Adipocyte (in vitro differentiated cells): ENCODE measurements at places on chromosomes 5 and 9.

- DNase-seq = no peak
Observed at GRCh38 chr9:7033076-7034045, 275.6 kb downstream of the KDM4C start.

DNA sequence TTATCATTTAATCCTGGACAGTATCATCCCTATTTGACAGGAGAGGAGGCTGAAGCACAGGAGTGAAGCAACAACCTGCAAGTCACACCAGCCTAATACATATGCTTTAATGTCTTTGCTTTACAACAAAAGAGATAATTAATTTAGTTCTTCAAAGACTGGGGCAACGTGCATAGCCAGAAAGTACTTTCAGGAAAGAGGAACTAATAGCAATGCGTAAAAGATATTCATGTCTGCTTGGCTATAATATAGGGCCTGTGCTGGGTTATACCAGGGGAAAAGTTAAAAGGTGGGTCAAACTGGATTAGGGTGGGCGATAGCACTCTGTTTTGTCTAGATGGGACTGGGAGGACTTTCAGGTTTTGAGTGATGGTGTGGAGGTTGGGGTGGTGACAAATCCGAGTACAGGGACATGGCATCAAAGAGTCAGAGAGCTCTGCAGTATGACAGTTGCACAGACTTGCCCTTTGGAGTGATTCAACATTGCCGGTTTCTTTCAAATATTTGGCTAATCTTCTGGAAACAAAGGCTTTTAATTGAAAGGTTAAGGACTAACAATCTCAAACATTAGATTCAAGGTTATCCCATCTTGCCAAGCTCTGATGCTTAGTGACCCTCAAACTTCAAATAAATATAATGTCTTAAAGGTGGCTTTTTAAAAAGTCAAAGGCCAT, 11.9 kb downstream of the DAB2 start:
- no peak for DNase-seq

GRCh38 chr9:117734082-117734481, 29.9 kb downstream of the TLR4 start:
- no peak for DNase-seq

DNA sequence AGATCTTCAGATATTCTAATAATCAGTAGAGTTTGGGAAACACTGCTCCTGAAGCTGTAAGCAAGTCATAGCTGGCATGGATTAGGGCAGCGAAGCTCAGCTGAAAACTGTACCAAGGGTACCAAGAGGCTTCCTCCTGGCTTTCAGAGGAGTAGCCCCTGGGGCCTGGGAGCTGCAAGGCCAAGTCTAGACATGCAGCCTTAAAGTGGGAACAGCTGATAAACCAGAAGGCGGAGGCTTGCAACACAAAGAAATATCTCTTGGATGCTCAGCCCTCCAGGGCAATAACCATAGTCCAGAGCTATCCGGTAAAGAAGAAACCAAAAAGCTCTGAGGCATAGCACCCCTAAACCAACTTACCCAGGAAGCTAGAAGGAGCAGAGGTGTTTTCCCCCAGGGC, 51.5 kb downstream of the MRPS30 start:
- DNase-seq = no peak

DNA sequence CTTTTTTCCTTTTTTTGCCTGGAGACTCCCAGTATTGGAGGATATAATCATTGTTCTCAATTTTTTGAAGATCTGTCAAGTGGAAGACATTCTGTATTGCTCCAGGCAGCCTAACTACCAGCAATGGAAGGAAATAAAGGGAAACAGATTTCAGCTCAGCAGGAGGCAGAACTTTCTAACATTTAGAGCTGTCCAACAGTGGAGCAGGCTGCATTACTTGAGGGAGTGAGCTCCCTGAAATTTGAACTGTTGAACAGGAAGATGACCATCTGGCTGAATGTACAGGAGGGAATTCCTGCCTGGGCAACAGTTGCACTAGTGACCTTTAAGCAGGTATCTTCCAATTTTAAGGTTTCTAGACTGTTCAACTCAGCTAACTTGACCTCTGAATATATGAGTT, 1.1 kb upstream of the GAPVD1 start:
- peak; percentile 69 for DNase-seq

DNA sequence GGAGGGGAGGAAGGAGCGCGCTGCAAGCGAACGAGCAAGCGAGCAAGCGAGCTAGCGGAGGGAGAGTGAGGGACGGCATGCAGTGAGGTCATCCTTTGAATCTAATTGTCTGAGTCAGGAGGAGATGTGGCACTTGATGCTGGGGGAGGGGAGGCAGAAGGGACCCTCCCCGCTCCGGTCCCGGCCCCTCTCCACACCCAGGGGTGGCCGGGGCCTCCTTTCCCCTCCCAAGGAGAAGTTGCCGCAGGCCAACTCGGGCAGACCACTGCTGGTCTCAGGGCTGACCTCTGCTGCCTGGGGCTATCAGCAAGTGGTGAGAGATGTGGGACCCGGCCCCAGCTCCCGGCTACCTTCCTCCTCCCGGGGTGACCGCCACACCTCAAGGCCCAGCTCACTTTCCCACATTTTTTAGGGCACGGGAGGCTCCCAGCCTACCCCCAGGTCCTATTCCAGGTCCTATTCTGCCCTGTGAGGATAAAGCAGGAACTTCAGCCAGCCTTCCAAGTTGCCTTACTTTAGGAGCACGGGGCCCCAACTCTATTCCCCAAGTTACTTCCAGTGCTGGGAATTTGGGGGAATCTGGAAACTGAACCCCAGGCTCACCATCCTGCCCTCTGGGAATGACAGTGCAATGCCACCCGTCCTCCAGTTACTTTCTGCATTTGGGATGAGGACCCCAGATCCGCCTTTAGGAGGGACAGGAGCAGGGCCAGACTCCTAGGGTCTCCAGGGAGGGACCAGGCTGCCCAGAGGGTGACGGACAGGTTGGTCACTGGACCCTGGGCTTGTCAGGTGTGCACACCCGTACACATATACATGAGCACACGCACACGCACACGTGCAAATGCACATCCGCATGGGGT, 11.1 kb downstream of the CNTFR start:
- DNase-seq = peak; percentile 63

DNA sequence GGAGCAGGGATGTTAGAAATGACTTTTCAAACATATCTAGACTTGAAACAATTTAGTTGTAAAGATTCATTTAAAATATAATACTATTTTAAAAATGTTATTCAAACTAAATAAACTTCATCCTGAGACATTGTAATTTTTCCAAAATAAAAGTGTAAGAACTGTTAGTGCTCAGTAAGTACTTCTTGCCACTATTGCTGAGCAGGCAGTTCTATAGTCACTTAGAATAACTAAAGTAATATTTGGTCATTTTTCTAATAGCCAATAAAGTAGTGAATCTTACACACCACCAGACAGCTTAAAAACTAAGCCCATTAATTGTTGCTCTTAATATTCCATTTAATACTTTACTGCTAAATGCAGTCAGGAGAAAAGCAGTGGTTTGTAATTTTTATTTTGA, 1120.0 kb upstream of the CDH10 start:
- no peak for DNase-seq

DNA sequence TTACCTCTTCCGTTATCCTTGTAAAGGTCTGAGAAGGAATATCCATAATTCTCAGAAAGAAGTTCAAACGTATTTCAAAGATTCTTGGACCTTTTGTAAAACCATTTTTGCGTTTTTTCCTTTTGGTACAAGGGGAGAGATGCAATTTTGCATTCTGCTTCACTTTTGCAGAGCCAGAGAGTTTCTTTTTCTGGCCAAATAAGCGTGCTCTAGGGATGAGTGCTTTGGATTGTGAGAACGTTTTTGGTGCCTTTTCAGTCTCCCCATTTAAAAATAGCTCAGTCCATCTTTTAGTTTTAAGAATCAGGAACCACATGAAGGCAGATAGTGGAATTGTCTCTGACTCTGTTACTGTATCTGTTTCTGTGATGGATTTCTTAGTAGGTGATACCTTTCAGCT, 1.5 kb downstream of the ARHGAP26 start:
- DNase-seq = no peak

GRCh38 chr5:44565902-44566301, 176.7 kb upstream of the FGF10 start:
- no peak for DNase-seq

DNA sequence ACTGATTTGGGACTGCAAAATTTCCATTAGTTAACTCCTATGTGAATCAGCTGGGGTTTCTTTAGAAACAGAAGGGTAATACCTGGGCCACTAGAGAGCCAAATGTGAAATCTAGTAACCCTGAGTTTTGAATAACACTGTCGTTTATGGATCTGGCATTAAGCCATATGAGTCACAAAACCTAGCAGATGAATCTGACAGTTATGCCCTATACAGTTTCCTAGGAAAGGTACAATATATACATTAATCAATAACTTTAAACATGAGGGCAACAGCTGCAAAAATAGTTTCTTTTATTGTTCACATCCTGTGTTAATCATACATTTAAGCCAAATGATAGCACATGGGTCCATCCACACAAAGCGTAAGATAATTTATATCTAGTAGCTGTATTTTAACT, 56.9 kb downstream of the PAM start:
- peak; percentile 31 for DNase-seq

GRCh38 chr9:137267933-137268355, 9.6 kb upstream of the TOR4A start:
- DNase-seq = no peak

GRCh38 chr9:88270413-88270812, 117.8 kb upstream of the SPIN1 start:
- DNase-seq = no peak

GRCh38 chr9:84754881-84755280, 85.4 kb downstream of the NTRK2 start:
- no peak for DNase-seq

- peak; percentile 57 for DNase-seq
Observed at GRCh38 chr5:142674531-142675469, 11.1 kb downstream of the FGF1 start.

DNA sequence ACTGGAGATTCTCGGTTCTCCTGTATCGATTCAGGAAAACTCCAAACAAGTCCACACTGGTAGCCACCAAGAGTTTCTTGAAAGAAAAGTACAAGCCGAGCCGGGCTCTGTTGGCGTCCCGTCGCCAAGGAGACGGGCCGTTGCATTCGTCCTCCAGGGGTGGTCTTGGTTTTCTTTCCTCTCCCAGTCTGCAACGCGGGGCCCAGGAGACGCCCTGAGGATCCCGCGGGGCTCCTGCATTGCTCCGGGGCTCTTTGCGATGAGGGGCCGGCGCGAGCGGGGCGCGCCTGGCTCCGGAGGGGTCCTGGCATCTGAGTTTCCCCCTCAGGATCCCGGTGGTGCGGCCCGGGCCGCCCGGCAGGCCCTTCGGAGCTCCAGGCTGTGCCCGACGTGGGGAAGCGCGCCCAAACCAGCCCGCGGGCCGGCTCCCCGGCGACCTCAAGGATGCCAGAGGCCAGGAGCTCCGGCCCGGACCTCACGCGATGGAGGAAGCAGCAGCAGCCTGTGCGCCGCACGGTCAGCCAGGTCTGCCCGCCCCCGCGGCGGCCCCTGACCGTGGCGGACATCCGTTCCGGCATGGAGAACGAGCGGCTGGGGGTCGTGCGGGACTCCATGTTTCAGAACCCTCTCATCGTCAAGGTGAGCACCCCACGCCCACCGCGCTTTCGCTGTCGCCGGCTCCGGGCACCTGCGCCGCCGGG, at the start of gene CFAP77:
Gene CFAP77, plus strand, starts transcription at position 384 of the 701 bp plus-strand sequence. Its CDS starts 61 bp downstream, at position 445.
- peak; percentile 82 for DNase-seq

DNA sequence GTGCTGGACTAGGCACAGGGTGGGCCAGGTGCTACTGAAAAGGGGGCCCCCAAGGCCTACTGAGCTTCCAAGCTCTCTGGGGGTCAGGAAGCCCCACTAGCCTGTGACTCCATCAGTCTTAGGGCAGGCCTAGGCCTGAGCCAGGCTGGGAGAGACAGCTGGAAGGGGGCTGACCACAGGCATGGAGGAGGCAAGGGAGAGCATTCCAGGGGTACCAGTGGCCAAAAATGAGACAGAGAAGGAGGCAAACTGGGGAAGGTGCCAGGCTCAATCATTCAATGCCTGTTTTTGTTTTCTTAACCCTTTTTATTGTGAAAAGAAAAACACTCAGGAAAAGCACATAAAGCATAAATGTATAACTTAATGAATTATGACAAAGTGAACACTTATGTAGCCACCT, 26.2 kb upstream of the TCF7 start:
- DNase-seq = peak; percentile 34

DNA sequence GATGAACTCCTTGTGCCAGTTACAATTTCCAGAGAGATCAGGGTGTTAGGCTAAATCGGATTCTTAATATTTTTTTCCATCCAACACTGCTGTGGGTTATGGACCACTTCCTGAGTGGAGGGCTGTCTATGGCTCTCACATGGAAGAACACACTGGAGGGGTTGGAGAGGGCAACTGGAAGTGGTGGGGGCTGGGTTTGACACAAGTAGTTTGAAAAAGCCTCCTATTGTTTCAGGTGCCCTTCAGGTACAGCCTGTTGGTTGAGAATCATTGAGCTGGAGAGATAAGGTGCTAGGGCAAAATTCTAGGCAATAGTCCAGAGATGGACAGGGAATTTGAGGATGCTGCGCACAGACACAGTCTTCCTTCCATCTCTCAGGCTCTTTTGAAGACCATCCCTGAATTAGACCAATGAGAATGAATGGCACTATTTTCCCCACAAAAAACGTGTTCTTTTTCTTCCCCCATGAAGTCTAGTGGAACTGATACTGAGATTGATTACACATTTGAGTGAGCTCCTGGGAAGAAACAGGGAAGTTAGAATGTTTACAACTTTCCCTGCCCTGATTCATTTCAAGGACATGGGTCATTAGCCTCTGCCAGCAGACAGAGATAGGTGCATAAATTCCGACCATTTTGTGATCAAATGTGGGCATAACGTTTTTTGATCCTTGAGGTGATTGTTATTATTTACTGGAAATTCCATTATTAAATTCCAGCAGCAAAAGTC, 87.7 kb downstream of the ACER2 start:
- no peak for DNase-seq

GRCh38 chr5:123452401-123452800, 29.2 kb upstream of the CEP120 start:
- DNase-seq = no peak

DNA sequence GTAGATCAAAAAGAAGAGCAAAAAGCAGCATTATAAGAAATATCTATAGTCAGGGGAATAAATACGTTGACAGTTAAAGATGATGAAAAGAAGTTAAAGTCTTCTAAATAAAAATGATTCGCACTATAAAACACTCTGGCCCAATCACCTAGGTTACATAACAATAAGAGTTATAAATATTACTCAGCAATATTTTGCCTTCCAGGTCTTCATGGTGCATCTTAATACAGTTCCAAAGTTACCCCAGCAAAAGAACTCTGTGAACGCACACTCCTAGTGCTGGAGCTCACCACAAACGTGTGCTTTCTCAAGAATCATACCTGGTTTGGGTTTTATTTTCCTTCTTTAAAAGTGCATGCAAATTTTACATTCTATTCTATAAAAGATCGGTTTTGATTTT, 44.7 kb downstream of the EPB41L4A start:
- DNase-seq = no peak

- peak; percentile 67 for DNase-seq
Observed at GRCh38 chr9:130173666-130173983, 1.4 kb downstream of the NCS1 start.

- peak; percentile 76 for DNase-seq
Observed at GRCh38 chr5:103744159-103744558, 181.6 kb upstream of the NUDT12 start.

DNA sequence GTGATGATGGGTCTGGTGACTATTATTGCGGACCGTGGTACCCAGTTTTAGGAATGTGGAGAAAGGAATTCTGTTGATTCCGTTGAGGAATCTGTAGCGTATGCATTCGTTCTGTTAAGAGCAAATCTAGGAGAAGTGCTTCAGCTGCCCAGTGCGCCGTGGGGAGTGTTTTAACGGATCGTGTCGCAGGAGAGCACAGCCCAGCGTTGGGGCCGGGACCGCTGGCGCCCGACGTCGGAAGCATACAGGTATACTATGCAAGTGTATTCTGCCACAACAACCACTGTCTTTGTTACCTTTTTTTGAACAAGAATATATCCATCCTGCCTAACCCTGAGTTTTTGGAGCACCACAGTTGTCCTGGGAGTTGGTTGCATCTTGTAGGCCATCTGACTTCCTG, 42.7 kb downstream of the TENT4A start:
- DNase-seq = no peak
